Left lung (tissue), 14 donors: ENCODE measurements at places on chromosomes 2 and 18. TPM values are rescaled to one million over a fixed set of nuclear protein-coding genes. Genes with fewer than 3 reads are reported as not detected.
A peak's percentile ranks its signal among the peaks of the same experiment; 100 is the strongest.

DNA sequence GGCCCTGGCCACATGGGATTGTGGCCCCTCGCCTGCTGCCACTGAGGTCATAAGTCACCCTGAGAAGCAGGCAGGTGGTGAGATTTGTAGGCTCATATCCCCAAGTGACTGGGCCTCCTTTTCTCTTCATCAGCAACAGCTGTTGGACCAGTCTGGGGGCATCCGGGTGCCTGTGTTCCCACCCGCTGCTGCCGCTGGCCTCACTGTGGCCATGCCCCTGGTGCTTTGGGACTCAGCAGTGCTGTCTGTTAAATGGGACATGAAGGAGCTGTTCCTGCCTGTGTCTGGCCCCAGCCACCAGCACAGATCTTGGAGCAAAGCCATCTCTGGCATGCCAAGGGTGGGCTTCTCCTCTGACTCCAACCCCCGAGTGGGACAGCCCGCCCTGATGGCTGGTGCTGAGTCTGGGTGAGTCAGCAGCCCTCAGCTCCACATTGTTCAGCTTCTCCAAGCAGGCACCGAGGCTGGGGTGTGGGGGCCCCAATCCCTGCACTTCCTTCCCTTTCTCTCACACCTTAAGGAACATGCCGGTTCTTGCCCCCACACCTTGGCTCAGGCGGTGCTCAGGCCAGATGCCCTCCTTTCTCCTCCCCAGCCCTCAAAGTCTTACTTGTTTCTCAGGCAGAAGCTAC lies 207.9 kb downstream of the GLI2 start:
- no peak for DNase-seq

GRCh38 chr2:237201461-237202287 lies 116.0 kb downstream of the COPS8 start:
- no peak for DNase-seq

GRCh38 chr2:187994464-187995331 lies 297.0 kb upstream of the GULP1 start:
- no peak for DNase-seq

Gene MEIS1
- total RNA-seq: 54.3 TPM

- no peak for DNase-seq
These were observed 41.5 kb upstream of the CHST9 start for GRCh38 chr18:27226556-27227075.

DNA sequence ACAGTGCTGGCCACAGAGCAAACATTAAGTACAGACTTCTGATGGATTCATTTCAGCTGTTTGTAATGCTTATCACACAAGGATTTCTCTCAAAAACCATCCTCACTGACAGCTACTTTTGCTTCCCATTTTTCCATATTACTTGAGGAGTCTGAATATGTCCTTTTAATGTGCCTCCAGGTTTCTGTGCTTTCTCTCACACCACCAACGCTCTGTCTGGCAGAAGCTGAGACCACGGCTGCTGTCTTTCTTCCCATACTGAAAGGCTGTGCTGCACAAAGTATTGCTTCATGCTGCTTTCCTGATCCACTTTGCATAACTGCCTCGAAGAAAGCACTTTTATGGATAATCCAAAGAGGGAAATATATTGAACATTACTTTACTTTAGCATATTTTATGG lies 312.1 kb upstream of the ZEB2 start:
- no peak for DNase-seq

DNA sequence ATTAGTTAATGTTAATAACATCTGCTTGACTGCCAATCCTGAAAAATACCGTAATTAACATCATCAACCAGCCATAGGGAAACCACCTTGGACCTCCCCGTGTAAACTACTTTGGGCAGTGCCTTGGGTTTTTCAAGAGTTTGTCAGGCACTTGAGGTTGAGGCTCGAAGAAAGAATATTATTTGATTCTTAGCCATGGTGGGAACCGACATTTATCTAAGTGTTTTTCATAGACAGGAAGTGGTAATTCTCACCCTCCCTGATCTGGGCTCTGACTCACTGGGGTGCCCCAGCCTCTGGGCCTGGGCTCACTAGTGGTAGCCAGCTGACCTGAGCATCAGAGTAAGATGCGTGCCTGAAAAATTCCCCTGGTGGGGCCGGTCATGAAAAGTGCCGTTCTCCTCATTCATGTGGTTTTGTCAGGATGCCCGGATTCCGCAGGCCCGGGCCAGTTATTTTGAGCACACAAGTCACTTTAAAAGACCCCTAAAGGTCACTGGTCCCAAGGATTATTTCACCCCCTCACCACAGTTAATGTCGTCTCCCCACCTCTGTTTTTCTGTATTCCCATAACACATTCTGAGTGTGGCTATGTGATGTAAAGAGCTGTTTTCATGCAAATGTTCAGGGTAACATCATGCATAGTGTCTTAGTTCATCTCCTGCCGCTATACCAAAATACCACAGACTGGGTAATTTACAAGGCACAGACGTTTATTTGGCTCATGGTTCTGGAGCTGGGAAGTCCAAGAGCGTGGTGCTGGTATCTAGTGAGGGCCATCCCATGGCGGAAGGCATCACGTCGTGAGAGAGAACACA lies 21.6 kb upstream of the SPATA3 start:
- DNase-seq: peak; percentile 7

DNA sequence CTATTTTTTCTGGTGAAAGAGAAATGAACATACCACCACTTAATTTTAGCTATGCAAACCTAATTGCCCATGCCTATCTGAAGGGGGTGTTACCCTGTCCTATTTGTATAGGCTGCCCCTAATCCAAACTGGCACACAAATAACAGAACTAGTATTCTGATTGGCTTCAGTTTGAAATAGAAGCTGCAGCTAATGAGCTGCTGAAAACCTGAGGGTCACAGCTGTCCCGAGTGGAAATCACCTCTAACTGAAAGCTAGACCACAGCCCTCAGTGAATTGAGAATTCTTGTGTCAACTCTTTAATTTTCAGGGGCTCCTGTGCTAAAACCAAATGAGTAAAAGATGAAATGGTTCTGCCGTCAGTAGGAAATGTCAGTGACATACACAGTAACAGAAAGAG lies 28.7 kb downstream of the CCDC141 start:
- no peak for DNase-seq

- DNase-seq: no peak
These were observed 1.1 kb upstream of the DPP4 start for GRCh38 chr2:162074928-162075688.

Gene FOSL2
- total RNA-seq: 114 TPM

GRCh38 chr2:85744741-85745601 lies 8.8 kb upstream of the ATOH8 start:
- DNase-seq: peak; percentile 52

Gene PHLPP1
- total RNA-seq: 13.1 TPM

- DNase-seq: no peak
These were observed 344.7 kb upstream of the TCF4 start for GRCh38 chr18:55932675-55933074.

- no peak for DNase-seq
These were observed 7.7 kb upstream of the ICOS start for GRCh38 chr2:203928849-203929248.

- DNase-seq: no peak
These were observed 2.3 kb upstream of the TMEM150A start for GRCh38 chr2:85604568-85605339.

Gene EPAS1
- 590 TPM for total RNA-seq

Gene DES
- total RNA-seq: 32.0 TPM

DNA sequence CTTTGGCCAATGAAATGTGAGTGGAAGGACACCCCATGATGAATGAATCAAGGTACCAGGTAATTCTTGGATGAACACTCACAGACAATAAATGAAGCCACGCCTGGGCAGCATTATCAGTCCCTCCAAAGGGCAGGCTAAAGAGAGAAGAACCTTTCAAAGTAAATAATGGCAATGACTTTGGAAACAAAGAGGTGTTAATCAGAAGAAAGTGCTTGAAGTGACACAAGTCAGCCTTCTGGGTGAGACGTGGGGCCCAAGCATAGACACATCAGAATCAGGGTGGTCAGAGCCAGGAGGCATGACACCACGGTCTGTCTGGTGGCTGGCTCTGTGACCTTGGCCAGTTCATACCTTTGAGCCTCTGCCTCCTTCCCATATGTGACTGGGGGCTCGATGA lies 103.3 kb downstream of the POLR1A start:
- DNase-seq: no peak

DNA sequence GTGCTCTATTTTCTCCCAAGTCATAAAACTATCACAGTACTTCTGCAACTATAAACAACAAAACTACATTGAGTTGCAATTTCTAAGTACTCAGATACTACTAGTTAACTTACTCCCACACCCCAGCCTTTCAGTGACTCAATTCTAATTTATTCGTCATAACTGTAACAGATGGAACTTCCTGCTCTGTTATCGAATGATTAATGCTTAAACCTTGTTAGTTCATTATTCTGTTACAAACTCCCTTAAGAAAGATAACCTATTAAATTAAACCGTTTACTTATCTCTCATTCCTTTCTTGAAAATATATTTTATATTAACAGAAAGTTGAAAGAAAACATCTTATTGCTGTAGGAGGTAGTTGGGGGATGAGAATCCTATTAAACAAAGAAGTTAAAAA lies 17.0 kb downstream of the TNFAIP6 start:
- DNase-seq: peak; percentile 16

- no peak for DNase-seq
These were observed 48.4 kb downstream of the ZEB2 start for GRCh38 chr2:144471305-144472045.

Gene NEB
- total RNA-seq: 1.9 TPM

Gene SMPD4
- 44.8 TPM for total RNA-seq

Gene SLC4A5
- 2.0 TPM for total RNA-seq

DNA sequence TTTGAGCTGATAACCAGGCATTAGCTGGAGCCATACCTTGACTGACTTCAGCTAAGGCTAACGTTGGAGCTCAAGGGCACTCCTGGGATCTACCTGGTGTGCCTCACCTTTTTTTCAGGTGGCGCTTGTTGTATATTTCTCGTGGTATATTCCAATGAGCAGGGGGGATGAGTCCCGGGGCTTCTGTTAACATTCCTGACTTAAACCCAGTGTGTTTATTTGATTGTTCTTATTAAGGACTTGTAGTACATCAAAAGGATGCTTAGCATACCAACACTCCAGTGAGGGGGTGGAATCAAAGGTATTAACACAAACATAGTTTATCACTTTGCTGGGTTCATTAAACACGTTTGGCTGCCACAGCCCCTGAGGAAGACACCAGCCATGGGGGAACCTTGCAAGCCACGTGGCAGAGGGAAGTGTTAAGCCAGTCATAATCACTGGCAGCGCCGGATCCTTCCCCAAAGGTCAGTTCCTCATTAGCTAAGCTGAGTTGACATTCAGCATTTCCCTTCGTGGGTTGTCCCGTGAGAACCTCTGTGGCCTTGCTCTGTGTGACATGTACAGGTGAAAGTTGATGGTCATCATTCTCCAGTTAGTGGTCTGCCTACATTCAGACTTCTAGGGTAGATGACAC lies 119.5 kb upstream of the MCFD2 start:
- DNase-seq: no peak

Gene ASB18
- not detected for total RNA-seq

GRCh38 chr2:11711751-11712150 lies 34.7 kb upstream of the LPIN1 start:
- no peak for DNase-seq

- no peak for DNase-seq
These were observed 8.0 kb upstream of the CDK15 start for GRCh38 chr2:201798252-201798913.

Gene CRYGD
- not detected for total RNA-seq
